Activated naive CD4-positive, alpha-beta T cell (primary cell): ENCODE measurements at places on chromosomes 5 and 9.

DNA sequence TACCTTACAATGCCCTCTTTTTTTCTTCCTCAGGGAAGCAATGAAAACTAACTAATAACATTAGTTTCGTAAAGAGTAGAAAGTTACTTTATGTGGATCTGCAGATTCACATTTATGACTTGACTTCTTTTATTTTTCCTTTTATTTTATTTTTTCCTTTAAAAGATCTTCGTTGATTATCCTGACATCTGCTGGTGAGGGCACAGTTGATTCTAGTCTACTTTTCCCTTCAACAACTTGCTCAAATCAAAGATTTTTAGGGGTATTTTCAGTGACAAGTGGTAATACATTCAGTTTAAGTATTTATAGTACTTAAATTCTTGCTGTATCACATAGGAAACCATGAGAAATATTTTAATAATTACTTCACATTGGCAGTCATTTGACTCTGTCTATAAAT is 4.9 kb downstream of the EDIL3 start:
- DNase-seq = no peak

DNA sequence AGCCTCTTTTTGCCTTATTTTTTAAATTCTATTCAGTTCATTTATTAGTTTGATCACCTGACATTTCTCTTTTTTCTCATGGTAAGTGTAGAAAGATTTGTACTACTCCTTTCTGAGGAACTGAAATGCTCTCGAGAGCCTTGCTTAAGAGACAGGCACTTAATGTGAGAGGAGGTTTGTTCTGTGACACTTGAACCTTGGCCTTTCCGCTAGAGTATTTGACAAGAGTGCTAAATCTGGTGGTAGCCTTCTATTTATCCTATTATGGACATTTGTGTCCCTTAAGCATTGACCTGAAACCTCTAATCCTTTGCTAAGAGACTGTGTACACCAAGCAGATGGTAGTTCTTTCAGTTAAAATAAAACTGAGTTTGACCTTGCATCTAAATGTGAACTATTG is 805.0 kb upstream of the PTPRD start:
- DNase-seq = no peak

DNA sequence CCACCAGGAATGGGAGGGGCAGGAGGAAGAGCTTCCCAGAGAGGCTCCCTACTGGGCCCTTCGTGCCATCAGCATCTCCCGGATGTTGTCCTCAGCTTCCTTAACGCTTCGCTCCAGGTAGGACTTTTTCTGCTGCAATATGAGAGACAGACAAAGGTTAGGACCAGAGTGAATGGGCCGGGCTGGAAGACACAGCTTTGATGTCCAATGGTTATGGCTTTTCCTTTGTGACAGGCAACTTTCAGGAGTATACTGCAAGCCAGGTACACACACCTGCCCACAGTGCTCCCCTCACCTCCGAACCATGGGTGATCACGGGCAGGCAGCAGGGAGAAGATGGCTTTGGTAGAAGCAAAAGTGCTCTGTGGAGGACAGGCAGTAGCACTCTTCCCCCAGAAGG is 57.0 kb downstream of the PFDN1 start:
- DNase-seq = no peak

- DNase-seq = no peak
Observed at GRCh38 chr5:2523180-2523579, 228.3 kb downstream of the IRX2 start.

DNA sequence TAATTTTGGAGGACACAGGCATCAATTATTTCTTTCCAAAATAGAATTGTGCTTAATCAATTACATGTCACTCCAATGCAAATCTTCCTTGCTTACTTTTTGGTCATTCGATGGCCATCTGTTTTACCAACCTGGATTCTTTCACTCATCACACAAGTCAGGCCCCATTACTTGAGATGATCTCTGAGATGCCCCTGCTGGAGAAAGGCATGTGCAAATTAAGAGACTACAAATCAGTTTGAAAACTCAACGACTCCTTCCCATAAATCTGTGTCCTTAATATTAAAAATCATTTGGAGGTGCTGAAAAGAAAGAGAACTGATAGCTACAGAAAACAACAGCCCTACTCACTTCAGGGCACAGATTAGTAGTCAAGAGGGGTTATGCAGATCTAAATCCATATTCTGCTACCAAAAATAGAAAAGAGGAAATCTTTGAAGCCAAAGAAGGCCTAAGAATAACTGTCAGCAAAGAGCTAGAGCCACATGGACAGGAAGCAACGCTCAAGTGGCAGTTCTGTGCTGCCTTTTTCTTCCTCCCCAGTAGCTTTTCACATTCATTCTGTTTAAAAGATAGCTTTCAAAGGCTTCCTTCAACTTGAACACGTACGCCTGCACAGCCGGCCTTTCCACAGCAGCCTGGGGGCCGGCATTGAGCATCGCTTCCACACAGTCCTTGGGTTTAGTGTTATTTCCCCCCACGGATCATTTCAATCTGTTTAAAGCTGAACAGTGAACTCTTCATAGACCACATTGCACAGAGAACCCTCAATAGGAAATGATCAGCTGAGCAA is 79.3 kb upstream of the MAP3K1 start:
- no peak for DNase-seq

- DNase-seq = no peak
Observed at GRCh38 chr9:13163287-13163686, 116.2 kb downstream of the MPDZ start.

- no peak for DNase-seq
Observed at GRCh38 chr9:35686222-35687203, 3.2 kb downstream of the TPM2 start.

- DNase-seq = no peak
Observed at GRCh38 chr5:135232958-135233357, 166.1 kb downstream of the MACROH2A1 start.

GRCh38 chr5:145778144-145778900 is 56.8 kb downstream of the PRELID2 start:
- no peak for DNase-seq
